Activated T-helper 17 cell treated with anti-CD3 and anti-CD28 coated beads, Interleukin-2, amount 50 U/mL, for 72 hours (primary cell): ENCODE measurements at places on chromosomes 16 and 17. TPM values are rescaled to one million over a fixed set of nuclear protein-coding genes. Genes with fewer than 3 reads are reported as not detected.

- no peak for ATAC-seq
Observed at GRCh38 chr16:10838621-10839278, 20.2 kb upstream of the TVP23A start.

DNA sequence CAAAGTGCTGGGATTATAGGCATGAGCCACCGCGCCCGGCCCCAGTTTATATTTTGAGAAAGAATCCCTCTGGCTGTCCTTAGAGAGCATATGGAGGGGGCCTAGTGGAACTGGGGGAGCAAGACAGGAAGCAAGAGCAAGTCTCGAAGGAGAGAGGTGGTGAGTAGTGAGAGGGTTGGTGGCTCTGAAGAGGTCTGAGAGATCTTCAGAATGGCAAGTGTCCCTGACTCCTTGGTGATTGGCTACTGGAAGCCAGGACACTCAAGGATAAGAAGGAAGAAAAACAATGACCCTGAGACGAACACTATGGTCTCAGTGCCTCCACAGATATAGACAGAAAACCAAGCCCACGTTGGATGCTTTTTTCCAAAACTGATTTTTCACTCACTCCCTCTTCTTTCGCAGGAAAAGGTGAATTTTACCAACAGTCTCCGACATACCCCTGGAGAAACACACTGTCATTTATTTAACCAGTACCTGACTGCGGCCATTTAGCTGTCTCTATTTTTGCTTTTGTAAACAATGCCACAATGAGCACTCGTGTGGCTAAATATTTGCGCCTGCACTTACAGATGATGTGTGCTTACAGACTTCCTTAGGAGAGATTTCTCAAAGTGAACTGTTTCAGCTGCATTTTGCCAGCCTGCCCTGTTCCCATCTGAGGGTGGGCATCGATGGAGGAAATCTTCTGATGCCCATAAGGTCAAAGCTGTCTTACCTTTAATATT lies 15.9 kb upstream of the DOK4 start:
- no peak for ATAC-seq

DNA sequence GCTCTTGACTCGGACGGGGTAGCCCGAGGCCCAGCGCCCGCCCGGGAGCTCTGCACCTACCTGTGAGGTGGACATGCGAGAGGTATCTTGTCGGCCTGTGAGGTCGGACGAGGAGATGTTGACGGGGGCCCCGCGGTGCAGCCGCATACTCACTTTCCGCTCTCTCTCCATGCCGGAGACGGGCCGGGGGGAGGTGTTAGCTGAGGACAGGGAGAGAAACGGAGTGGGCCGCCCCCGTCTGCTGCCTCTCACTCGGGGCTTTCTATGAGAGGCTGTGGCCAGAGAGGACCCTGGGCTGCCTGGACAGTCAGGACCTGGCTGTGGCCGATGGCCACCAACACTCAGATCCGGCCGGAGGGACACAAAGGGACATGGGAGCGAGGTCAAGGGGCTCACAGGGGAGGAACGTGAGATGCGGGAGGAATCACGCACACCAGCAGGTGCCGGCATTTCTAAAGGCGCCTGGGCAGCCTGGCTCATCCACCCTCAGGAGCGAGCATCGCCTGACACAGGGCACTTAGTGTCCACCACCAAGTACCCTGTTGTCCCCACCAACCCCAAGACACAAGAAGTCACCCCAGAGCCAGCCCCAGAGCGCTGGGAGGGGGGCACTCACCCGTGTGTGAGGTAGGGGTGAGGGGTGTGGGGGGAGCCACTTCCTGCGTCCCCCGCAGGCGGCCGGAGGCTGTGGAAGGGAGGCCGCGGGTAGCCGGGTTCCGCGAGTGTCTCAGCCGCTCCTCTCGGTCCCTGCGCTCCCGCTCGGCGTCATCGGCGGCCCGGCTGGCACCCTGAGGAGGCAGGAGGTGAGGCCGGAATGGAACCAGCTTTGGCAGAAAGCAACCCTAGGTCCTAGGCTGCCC lies 20.2 kb downstream of the SLC16A3 start:
- no peak for ATAC-seq

- ATAC-seq = no peak
Observed at GRCh38 chr16:64687786-64688185, 434.1 kb downstream of the CDH11 start.

- no peak for ATAC-seq
Observed at GRCh38 chr17:60091109-60091508, 12.4 kb upstream of the HEATR6 start.

GRCh38 chr16:66918803-66919568 lies at the start of gene CDH16:
TSS of gene CDH16 (minus strand) at chr16:66918885. CDS start at chr16:66918065, 820 bp downstream.
- ATAC-seq = no peak

DNA sequence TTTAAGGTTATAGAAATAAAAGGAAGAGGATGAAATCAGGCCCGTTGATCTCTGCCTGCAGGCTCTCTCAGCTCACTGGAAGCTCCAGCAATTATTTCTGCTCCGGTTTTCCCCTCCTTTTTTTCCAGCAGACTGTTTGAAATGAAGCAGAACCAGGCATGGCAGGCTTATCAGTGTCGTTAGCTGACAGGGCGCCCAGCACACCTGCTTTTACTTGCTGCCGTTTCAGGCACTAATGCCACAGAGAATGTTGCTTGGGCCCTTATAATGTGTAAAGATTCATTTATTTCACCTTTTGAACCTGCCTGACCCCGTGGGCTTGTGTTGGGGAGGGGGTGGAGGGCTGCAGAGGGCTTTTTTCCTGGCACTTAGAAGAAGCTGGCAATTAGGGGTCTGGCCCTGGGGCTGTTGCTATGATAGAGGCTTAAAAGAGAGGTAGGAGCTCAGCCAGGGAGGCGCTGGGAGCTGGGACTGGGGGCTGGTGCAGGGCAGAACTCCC lies 108.1 kb downstream of the IRX3 start:
- no peak for ATAC-seq

DNA sequence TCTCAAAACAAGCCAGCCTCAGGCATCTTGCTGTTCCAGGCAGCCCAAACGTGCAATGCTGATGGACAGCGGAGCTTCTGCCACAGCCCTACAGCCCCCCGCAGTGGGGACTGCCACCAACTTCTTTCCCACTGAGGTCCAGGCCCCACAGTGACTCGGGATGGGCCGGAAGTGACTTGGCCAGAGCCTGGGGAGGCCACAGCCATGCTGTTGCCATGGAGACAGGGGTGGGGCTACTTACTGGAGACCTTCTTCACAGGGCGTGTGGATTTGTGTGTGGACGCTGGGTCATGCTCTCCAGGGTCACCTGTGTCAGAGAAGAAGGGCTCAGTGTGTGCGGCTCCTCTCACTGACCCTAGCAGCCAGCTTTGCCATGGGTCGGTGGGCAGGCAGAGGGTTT lies 15.0 kb downstream of the TRIM25 start:
- no peak for ATAC-seq

DNA sequence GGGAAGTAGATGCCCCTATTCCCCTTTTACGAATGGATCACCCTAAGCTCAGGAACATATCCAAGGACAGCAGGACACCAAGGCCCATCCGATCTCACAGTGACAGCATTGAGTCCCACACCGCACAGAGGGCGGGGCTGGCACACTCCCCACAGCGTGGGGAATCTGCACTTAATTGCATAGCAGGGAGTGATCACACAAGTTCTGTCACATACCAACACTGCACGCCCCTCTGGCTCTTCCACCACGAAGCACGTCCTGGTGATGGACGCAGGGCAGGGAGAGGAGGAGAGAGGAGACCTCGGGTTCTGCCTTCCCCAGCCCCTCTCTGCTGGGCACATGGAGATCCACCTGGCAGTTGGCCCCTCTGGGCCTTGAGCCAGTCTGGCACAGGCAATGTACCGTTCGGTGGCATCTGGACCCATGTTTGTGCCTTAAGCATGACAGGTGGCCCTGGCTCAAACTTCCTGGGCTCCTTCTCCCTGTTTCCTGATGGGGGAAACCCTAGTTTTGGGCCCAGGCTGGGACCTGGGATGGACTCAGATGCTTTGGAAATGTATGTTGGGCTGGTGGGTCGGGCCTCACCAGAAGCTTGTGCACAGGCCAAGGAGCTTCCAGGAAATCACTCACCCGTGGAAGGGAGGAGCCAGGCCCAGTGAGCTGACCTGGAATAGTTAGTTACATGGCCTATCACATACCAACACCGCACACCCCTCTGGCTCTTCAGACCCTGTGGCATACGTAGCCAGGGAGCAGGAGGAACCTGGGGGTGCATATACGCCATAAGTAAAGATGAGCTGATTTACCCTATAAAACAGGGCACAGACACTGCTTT lies 35.1 kb upstream of the CREBBP start:
- ATAC-seq = no peak

- peak; percentile 53 for ATAC-seq
Observed at GRCh38 chr16:50584033-50584722, 36.0 kb downstream of the NKD1 start.

The GPS2 gene
- 38.3 TPM for total RNA-seq

The BORCS6 gene
- total RNA-seq = 4.7 TPM
